GM23248 (cell line): ENCODE measurements at places on chromosomes 13 and 19.

DNA sequence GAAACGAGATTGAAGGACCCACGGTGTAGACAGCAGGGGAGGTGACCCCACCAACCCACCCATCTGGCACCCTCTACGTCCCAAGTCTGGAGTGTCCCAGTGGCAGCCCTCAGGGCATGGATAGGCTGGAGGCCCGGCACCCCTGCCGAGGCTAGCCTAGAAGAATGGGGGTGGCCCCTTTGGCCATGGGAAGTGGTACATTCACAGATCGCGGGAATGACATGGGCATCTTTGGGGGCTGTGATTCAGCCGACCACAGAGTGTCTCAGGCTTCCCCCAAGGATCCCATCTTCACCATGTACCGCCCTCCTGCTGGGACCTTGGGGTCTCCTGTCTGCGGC lies 11.3 kb upstream of the MKNK2 start:
- no peak overlapping the region for H3K4me3 ChIP-seq
- H3K27me3 ChIP-seq: no peaks in the 10 kb centered on the region
- H3K27ac ChIP-seq: no peak overlapping the region

DNA sequence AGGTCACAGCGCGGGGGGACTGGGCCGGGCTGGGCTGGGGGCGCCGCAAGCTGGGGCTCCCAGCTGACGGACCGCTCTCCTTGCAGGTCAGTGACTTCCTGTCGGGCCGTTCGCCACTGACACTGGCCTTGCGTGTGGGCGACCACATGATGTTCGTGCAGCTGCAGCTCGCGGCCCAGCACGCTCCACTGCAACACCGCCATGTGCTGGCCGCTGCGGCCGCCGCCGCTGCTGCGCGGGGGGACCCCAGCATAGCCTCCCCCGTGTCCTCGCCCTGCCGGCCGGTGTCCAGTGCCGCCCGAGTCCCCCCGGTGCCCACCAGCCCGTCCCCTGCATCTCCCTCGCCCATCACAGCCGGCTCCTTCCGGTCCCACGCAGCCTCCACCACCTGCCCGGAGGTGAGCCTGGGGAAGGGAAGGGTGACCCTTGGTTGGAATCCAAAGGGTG lies 5.7 kb downstream of the MIDN start:
- peaks cover 29% of the 10 kb centered on the region for H3K4me1 ChIP-seq
- H3K27me3 ChIP-seq: no peaks in the 10 kb centered on the region
- peaks cover 43% of the 10 kb centered on the region for H3K36me3 ChIP-seq
- H3K27ac ChIP-seq: peak overlapping the region; percentile 98
- peak overlapping the region; percentile 85 for H3K4me3 ChIP-seq

GRCh38 chr19:5025027-5025426 lies 56.1 kb downstream of the KDM4B start:
- H3K36me3 ChIP-seq: no peaks in the 10 kb centered on the region
- 0 out of 2 replicates have a peak, but pooled peaks cover 6% of the 10 kb centered on the region for H3K4me1 ChIP-seq
- H3K27ac ChIP-seq: no peak overlapping the region
- no peak for DNase-seq

DNA sequence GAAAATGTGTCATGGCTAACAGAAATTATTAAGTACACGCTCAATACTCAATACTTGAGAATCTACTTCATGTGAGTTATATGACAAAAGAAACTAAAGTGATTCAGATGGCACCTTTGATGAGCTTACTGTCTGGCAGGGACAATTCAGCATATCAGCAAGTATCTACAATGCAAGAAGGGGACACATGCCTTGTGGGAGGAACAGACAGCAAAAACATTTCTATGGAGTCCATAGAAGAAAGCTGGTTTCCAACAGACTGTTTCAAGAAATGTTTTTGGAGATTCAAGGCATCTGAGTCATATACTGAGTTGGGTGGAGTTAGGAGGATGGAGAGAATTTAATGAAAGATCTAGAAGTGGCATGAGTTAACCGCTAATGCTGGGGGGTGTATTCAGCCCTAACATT lies 54.7 kb downstream of the MBNL2 start:
- no peak overlapping the region for H3K4me3 ChIP-seq

- no peaks in the 10 kb centered on the region for H3K27me3 ChIP-seq
- no peaks in the 10 kb centered on the region for H3K36me3 ChIP-seq
- H3K4me1 ChIP-seq: no peaks in the 10 kb centered on the region
- DNase-seq: no peak
- H3K4me3 ChIP-seq: no peak overlapping the region
These were observed 39.4 kb upstream of the DACH1 start for GRCh38 chr13:71906448-71906847.

- H3K4me3 ChIP-seq: no peak overlapping the region
- DNase-seq: peak; percentile 21
- no peaks in the 10 kb centered on the region for H3K4me1 ChIP-seq
These were observed 64.3 kb downstream of the RASL11A start for GRCh38 chr13:27334774-27335435.
